ENCODE measurements at places on chromosomes 2 and 18.

GRCh38 chr2:68730828-68731227 lies 3.8 kb upstream of the ARHGAP25 start:
- DNase-seq = no peak

- DNase-seq = no peak
Observed at GRCh38 chr2:232789082-232789481, 12.7 kb upstream of the KCNJ13 start.

GRCh38 chr2:169007941-169008340 lies 23.2 kb downstream of the ABCB11 start:
- no peak for DNase-seq

DNA sequence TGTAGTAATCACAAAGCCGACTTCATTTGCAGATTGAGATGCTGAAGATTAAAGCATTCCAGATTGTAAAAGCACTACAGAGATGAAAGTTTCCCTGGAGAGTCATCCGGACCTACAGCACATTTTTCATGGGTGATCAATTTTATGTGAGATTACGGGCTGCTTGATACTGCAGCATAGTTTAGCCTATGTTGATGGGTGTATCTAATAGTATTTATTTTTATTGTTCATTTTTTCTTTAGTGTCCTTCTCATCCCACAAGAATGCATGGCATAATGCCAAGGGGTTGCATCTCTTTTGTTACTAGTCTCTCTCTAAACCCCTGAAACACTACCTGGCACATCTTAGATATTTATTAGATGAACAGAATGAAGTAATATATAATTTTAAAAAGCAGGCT lies 240.4 kb downstream of the MBD2 start:
- DNase-seq = no peak

DNA sequence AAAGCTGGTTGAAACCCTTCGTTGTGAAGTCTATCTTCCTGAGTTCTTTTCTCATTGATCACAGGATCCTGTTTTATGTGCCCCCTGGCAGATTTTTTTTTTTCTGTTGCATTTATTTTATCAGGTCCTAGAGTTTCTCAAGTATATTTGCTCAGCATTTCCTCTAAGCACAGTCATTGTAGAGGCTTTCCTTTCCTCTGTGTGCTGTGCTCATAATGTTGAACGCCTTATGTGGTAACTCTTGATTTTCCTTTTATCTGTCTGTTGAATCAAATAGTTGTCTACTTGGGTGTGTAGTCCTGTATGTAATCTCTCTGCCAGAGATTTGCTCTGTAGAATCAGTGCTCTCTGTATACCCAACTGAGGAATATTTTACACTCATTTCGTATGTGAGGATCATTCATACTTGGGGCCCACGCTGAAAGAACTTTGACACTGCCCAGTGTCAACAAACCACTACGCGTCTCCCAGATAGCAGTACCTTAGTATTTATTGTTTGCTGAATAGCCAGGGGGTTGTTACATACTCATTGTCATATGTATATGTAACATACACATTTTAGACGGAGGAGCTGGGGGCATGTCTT lies 118.2 kb downstream of the CTNNA2 start:
- DNase-seq = no peak

Data from suprapubic skin (tissue), 4 donors.